ENCODE measurements at places on chromosomes 1 and 21.

- DNase-seq: no peak
Measured at GRCh38 chr21:35035581-35035980, 13.5 kb downstream of the RUNX1 start.

- no peak for DNase-seq
Measured at GRCh38 chr1:214067397-214067796, 79.6 kb downstream of the PROX1 start.

- no peak for DNase-seq
Measured at GRCh38 chr1:175095978-175096607, 28.5 kb downstream of the TNN start.

GRCh38 chr1:91303165-91303564 is 101.5 kb downstream of the HFM1 start:
- DNase-seq: no peak

DNA sequence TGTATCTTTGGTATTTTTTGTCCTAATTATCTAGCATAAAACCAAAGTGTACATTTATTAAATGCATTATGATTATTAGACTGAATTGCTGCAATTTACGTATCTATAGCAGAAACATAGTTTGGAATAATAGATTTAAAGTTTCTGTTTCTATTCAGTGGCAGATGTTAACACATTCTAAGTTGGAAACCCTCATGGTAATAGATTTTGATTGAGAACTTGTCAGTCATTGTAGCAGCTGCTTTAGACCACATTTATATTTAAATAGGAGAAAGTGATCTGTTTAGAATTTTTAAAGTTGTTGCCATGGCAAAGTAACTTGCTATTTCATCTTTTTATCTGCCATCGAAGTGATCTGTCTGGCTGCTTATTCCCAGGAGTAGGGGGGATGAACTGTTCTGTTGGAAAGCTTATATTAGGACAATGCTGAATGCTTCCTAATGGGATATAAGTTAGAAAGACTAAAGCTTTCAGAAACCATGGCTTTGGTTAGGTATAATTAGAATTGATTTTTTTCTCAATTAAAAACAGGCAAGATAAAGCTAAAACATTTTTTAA is 61.6 kb downstream of the HS2ST1 start:
- no peak for DNase-seq

DNA sequence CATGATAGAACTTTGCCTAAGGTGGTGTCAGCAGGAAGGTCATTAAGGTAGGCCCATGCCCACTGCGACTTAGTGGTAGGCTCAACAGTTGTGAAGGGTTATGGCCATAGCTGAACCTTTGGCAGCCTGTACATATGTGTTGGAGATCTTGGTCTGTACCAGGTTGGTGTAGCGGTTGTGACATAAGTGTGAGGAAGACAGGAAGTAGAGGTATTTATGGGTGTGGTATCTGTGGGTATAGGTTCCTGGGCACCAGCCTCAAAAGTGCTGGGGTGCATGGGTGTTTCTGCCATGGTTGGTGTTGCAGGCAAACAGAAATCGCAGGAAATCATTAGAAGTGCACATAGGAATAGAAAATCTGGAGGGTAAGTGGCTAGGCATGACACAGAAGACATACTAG is 18.6 kb upstream of the LRIF1 start:
- no peak for DNase-seq

- DNase-seq: no peak
Measured at GRCh38 chr1:190373705-190374336, 103.8 kb downstream of the BRINP3 start.

GRCh38 chr21:42144679-42145568 is 73.8 kb downstream of the UMODL1 start:
- no peak for DNase-seq

DNA sequence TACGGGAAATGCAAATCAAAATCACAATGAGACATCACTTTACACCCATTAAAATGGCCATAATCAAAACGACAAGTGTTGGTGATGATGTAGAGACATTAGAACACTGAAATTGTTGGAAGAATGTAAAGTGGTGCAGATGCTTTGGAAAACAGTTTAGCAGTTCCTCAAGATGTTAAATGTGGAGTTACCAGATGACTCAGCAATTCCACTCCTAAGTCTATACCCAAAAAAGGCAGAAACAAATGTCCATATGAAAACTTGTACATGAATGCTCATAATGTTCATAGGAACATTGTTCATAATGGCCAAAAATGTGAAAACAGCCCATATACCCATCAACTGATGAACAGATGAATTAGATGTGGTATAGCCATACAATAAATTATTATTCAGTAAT is 267.4 kb downstream of the KCNH1 start:
- DNase-seq: no peak

DNA sequence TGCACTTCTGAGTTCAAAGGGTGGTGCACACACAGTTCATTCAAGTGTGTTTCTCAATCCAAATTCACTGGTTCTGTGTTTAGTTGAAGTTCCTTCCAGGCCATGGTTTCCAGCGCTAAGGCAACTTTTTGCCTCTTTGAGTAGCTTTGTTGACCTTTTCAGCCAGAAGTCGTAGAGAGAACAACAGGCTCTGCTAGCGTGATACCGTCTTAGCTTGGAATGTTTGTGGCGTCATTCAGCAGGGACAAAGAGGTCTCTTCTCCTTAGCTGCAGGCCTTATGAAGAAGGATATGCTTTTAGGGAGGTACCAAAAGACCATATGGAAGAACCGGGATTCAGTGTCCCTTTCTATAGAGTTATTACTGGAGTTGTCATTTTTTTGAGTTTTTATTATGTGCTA is 65.7 kb downstream of the CNIH3 start:
- DNase-seq: no peak

DNA sequence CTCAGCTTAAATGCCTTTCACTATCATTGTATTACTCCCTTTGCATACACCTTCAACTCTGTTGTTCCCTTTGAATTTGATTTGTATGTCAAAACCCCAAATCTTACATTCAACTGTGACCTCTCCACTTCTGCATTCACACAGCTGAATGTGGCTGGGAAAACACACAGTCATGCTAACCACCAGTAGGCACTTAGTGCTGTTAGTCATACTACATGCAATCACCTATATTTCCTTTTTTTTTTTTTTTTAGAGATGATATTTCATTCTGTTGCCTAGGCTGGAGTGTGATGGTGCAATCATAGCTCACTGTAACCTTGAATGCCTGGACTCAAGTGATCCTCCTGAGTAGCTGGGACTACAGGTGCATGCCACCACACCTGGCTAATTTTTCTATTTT is 16.2 kb downstream of the BTBD8 start:
- no peak for DNase-seq

DNA sequence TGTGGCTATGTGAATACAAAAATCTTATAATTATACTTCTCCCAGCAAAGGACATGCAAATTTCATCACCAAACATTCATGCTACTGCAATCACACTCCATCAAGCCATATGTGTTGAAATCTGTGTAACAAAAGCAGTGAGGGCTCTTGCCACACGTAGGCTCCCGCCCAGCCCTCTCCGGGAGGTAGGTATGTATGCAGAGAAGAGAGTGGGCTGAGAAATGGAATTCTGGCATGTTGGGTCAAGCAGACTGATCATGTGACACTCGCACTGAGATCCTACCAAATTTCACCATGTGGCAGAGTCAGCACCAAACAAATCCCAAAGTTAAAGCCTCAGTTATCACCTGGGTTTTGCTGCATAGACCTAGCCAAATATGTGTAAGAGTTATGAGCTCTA is 49.7 kb downstream of the APP start:
- no peak for DNase-seq

DNA sequence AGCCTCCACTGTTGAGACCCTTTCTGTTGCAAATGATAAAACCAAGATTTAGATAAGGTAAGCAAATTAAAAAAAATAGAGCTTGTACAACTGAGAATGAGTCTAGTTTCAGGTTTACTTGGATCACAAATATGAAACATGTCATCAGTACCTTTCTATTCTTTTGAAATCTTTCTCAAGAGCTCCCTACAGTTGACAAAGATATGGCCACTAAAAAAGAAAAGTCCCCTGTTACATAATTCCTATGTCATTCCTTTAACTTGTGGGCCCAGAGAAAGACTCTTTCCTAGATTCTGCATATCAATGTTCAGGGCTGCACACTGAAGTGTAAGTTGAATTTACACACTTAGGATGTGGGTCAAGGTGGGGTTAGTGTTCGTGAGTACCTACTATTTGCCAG is 168.1 kb downstream of the PLA2G4A start:
- no peak for DNase-seq

DNA sequence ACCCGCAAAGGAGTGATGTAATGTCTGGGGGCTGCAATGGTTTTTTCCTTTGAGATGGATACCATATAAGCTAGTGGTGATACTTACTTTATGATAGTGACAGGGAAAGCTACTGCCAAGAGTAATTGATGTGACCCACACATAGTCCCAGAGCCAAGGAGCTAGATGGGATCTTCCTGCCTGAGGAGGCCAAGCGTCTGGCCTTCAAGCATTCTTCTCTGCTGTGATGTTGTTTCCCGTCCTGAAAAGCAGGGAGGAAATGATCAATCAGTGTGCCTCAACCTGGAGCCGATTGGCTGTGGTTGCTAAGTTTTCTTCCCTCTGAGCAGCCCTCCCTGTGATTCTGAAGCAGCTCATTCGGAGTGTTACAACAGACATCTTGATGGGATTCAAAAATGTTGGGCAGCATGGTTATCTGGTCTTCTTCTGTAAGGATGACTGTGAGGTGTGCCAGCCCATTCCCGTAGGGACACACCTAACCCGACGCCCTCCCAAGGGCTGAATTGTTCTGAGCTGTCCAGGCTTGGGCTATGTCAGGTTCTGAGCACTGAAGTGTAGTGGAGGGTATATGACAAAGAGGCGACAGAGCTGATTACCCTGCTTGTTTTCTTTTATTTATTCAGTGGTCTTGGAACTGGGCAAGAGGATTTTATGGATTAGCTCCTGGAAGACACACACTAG is 56.7 kb downstream of the UCK2 start:
- DNase-seq: no peak

GRCh38 chr1:80925130-80925805 is 875.5 kb upstream of the ADGRL2 start:
- no peak for DNase-seq

DNA sequence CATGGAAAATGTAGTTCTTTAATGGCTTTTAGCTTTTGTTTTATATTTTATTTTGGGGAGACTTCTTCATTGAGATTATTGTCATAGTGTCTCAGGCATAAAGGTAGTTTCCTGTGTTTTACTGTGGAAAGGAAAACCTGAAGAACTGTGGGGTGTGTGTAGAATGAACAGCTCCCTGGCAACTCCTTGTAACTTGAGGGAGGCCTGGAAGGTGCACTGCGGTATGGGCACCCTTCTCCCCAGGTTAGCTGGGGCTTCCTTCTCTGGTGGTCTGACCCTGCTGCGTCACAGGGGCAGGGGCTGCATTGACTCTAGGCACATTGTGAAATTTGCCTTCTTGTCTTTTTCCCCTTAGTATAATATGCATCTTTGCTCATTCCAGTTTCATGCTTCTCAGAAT is 1.7 kb downstream of the ATP1B1 start:
- no peak for DNase-seq

DNA sequence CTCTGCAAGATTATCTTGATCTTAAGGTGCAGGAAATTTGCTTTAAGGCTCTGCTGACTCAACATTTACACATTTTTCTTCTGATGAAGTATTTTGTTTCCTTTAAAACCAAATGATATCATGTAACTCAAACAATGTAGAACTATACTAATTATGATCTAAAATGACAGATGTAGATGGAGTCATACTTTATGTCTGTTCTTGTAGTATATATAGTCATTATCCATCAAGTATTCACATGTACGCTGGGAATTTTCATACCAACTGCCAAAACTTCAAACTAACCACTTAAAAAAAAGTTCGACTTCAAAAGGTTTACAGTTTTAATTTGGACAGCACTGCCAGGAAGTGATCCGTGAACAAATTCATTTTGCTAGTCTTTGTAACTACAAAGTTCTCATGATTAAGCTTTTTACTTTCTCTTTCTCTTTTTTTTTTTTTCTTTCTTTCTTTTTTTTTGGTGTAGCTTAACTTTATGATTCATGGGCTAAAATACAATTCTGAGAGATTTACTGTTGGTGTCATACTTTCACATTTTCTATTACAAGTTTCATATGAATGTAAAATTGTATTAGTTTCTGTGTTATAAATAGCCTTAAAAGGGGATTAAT is 509.0 kb upstream of the CXADR start:
- DNase-seq: no peak

DNA sequence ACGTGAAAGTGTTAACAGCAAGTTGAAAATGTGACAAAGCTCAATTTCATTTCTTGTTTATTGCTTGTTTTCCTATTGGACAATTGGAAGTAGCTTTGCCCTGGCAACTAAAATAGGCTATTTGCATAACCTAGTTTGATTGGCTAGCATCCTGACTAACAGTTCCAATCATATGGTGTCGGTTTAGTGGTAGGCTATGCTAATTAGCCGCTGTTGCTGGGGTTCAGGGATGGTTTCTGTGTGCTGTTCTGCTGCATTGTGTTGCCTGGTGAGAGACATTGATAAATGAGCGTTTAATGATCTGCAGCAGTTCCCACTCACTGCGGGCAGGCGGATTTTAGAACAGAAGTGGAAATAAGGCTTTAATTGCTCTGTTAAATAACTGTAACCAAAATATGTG is 68.5 kb downstream of the DYRK1A start:
- peak; percentile 88 for DNase-seq

DNA sequence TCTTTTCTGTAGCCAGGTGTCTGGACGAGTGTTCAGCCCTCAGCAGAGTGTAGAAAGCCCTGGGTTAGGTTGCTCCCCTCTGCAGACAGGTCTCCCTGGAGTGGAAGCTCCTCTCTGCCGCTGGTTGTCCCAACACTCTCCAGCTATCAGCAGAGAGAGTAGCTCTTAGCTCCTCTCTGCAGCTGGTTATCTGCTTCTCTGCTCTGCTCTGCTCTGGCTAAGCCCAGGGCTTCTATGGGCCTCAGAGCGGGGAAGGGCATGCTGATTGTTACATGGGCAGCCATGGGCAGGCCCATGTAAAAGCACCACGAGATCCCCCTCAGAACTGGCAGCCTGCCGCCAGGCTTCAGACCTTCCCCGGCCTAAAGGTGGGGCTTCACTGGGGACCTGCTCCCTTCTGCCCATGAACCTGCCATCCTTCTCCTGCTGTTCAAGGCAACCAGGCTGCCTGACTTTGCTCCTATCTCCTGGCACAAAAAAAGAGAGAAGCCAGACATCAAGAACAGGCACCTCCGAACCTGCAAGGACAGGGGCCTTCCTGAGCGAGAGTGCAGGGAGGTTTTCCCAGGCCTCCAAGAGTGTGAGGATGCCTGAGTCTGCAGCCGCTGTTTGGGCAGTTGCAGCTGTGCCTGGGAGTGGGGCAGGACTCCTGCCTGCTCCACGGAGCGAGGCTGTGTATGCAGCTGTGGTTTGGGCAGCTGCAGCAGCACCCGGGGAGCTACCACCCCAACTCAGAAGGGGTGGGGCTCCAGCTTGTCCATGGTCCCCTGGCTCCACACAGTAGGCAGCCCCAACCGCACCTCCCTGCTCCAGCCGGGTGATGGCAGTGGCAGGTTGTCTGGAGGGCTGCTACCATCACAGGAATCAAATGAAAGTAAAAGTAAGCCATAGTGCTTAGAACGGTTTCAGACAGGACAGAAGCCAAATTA is 973.7 kb downstream of the LTN1 start:
- no peak for DNase-seq

DNA sequence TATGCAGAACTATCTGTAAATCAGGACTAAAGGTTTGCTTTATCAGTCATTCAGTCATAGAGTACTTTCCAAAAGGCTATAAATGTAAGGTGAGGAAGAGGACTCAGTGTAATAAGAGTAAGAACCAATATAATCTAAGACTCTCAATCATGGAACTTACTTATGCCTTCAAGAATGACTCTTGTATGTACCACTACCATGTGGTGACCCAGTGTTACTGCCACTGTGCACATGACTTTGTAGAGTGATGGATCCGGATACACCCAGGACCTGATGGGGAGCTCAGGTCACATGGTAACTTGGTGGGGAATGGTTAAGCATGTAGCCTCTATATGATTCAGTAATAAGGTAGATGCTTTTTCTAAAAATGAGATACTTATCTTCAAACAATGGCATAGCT is 2099.8 kb downstream of the MRPL39 start:
- DNase-seq: no peak
